ENCODE measurements at places on chromosomes 6 and 20. TPM values are rescaled to one million over a fixed set of nuclear protein-coding genes. Genes with fewer than 3 reads are reported as not detected.

The PRSS16 gene
- total RNA-seq, result 0.99 TPM

DNA sequence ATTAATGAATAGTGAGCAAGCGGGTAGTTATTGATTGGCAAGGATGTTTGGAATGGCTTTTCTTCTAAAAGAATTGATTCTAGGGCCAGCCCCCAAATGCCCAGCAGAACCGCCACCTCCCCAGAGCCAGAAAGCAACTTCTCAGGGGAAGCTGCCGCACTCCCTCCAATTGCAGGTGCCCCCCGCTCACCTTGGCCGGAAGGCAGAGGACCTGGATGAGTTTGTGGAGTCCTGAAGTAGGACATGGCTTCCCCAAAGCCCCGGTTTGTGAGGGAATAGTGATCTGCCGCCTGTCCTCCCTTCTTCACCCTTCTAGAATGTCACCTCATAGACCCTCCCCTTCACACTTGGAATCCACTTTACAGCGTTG, at the start of gene SPATA25:
SPATA25 (minus strand) TSS at position 277 of the 370 bp plus-strand sequence; CDS start at position 245, 32 bp downstream.
- DNase-seq, result no peak

The ECT2L gene
- total RNA-seq, result 0.10 TPM

DNA sequence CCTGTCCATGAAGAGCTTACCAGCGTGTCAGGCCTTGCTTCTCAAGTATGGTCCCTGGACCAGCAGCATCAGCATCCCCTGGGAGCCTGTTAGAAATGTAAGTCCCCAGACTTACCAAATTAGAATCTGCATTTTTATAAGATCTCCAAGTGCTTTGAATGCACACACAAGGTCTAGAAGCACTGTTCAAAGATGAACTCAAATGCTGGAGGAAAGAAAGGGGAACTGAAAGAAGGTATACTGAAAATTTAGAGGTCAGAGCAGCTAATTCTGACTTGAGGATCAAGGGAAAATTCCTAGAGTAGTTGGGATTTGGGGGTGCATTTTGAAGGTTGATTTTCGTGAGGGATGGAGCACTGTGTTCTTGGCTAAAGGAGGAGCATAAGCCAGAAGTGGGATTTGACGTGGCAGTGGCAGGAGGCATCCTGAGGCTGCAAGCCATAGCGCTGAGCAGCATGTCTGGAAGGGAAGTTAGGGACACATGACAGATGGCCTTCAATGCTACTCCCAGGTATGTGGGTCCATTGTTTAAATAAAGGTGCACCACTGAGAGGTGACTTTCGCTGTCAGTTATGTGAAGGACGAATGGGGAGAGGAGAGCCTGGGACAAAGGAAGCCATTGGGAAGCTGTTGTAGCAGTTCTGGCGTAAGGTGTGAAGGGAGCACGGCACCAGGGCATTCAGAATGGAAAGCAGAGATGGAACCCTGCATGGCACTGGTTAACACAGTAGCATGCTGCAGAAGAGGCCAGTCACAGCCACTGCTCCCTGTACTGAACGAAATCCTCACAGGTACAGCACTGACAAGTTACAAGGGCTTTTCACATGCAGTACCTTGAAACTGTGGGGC, 36.2 kb downstream of the ARMC2 start:
- DNase-seq, result no peak

The SLCO4A1 gene
- 6.3 TPM for total RNA-seq

GRCh38 chr20:8361779-8362178, 229.7 kb downstream of the PLCB1 start:
- DNase-seq, result no peak

DNA sequence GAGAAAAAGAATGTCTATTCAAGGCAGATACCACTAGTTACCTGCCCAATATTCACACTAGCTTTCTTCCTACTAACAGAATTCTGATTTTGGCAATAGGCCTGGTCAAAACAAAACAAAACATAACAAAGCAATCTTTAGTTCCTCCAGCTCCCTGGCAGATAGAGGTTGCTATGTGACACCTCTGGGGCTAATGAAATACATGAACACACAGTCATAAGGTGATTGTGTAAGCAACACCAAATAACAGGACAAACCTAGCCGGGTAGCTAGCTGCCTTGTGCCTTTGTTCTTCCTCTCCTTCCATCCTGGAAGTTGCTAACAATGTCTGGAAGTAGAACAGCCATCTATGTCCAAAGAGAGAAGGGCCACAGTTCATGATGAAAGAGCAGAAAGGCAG, 6.0 kb upstream of the HMGN3 start:
- no peak for DNase-seq

The NOTCH4 gene
- total RNA-seq, result 8.1 TPM

The NRN1 gene
- total RNA-seq, result 19.7 TPM

DNA sequence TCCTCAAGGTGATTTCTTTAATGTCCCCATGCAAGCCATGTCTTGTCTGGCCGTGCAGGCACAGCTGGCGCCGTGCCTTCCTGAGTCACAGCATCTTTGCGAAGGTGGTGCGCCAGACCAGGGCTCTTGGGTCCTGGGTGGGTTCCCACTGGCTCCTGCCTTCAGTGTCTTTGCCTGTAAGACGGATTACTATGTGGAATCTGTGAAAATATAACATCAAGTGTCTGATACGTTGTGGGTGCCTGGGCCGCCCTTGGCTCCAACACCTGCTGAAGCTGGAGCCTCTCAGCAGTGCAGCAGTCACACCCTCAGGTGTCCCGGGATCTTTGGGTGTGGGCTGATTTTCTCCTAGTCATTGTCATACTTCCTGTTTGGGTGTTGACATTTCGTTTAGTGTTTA, 3.2 kb downstream of the OSBPL2 start:
- DNase-seq, result no peak

DNA sequence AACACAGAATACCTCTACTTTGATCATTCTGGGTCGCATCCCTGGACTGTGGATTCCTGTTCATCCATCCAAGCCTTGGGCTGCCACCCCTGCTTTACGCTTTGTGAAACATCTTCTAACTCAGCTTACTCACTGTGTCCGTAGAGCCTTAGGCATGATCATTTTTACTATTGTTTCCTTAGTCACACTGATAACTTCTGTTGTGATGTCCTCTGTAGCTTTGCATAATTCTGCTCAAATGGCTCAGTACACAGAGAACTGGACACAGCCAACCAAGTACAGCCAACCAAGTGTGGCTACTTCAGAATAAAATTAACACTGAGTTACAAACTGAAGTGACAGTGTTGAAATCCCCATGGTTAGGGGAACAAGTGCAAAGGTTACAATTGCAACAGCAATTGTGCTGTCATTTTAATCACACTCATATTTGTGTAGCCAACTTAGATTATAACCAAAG, 8.6 kb upstream of the FKBP1A start:
- no peak for DNase-seq

The CLDN20 gene
- 0.30 TPM for total RNA-seq

DNA sequence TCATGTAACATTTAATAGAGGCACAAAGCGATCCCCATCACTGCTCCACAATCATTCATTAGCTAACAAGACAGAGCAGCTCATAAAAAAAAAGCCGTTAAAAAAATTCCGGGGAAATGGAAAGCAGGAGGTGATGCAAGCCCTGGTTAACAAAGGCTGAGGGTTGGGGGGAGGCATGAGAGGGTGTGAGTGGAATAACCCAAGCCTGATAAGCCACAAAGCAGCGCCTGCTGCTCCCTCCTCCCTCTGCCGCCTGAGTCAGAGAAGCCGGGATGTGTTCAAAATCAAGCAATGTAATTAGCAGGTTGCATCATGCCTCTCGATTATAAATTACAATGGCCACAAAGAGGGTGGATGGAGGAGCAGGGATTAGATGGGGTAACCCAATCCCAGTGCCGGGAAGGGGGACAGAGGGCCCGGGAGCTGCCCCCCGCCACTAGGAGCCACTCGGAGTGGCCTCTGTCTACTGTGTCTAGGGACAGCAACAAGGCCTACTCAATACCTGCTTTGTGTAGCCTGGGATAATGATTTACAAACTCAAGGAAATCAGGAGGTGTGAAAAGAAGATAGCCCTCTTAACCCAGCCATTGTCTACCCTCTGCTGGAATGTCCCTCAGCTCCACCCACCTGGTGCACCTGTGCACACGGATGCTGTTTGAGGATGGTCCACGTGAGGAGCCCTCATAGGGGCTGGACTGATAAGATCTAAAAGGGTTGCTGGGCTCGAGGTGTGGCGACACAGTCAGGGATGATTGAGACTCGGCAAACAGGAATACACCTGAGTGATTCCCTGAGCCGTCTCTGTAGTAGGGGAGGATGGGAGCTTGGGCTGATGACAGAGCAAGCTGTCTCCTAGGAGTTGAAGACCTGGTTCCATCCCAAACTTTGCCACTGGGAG, 156.9 kb downstream of the VEGFA start:
- no peak for DNase-seq

DNA sequence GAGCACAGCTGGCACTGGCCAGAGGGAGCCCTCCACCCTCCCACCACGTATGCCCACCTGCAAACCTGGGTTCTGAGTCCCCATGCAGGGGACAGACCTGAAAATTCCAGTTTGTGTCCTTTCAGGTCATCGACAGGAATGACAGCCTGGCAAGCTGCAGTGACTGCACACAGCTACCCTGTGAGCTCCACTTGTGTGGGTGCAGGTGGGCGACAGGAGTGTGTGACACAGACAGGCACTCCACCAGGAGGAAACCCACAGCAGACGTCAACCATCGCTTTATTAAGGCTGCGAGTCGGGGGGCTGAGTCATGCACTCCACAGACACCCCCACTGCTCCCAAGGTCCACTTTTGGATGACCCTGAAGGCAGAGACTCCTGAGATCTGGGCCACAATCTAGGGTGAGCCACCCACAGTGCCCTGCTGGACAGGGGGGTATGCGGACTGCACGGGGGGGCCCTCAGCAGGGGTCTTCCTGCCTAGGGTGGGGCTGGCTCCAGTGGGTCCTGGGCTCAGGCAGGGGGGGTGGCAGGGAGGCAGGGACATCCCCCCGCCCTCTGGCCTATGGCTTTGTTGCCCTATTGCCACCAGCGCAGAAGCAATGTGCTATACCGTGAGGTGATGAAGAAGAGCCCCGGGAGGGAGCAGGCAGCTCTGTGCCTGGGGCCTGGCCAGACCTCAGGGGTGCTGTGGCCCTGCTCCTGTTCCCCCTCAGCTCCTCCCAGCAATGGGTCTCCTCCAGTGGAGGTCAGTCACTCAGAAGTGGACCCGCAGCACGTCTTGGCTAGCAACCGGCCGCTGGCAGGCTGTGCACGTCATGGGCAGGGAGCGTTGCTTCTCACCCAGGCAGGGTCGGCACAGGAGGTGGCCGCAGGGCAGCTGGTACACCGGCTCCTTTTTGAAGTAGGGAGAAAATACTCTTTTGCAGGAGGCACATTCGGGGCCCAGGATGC, 25.1 kb upstream of the AVP start:
- no peak for DNase-seq

The RNF39 gene
- 4.0 TPM for total RNA-seq

GRCh38 chr6:16273256-16273655, 34.9 kb downstream of the GMPR start:
- peak; percentile 24 for DNase-seq

GRCh38 chr6:137804637-137805036, 62.4 kb upstream of the TNFAIP3 start:
- peak; percentile 61 for DNase-seq

- DNase-seq, result no peak
Observed at GRCh38 chr20:44618318-44618731, 33.2 kb downstream of the ADA start.

The CNKSR3 gene
- 8.5 TPM for total RNA-seq

All from skin of body (tissue), 3 donors.